ENCODE measurements at places on chromosomes 6 and 20.

DNA sequence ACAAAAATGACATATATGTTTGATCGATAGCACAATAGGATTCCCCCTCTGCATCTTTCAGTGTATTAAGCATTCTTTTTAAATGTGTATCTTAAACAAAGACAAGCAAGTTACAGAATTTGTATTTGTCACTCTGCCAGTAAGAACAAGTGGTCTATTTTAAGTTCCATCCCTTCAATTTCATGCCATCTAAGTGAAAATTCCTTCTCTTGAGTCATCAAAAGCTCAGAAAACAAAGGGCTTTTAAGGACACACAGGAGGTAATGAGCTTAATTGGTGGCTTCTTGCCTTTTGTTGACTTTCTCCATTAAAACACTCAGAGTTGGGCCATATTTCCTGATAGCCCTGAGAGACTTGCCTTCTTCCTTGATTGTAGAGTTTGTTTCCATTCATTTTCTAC lies 547.8 kb downstream of the TENT5A start:
- H3K27ac ChIP-seq, result no peak overlapping the region
- no peak for DNase-seq
- H3K36me3 ChIP-seq, result no peaks in the 10 kb centered on the region
- H3K4me3 ChIP-seq, result no peak overlapping the region

DNA sequence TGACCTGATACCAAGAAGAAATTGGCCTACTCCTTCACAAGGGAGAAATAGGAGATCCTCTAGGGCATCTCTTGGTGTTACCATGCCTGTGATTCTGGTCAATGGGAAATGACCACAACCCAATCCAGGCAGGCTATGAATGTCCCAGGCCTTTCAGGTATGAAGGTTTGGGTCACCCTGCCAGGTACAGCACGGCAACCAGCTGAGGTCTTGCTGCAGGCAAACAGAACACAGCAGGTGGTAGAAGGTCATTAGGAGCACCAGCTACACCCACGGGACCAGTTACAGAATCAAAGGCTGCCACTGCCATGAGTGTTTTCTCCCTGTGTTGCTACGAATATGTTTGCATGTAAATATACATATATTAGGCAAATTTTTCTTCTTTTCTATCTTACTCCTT lies 202.3 kb downstream of the ERMARD start:
- no peaks in the 10 kb centered on the region for H3K27me3 ChIP-seq
- DNase-seq, result no peak

- H3K27me3 ChIP-seq, result no peaks in the 10 kb centered on the region
- no peak overlapping the region for H3K27ac ChIP-seq
- DNase-seq, result no peak
These were observed 32.6 kb downstream of the MRPL14 start for GRCh38 chr6:44094403-44095242.

DNA sequence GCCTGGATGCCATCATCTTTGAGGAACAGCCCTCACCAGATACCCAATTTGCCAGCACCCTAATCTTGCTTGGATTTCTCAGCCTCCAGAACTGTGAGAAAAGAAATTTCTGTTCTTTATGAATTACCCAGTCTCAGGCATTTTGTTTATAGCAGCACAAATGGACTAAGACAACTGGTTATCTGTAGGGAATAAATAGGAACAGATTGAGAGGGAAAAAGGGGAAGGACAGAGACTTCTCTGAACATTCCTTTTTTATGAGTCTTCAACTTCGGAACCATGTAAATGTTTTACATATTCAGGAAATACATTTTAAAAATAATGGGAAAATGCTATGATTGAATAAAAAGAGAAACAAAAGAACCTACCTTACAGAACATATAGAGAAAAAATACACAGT lies 20.9 kb downstream of the KCTD20 start:
- H3K4me1 ChIP-seq, result 0 out of 2 replicates have a peak, but pooled peaks cover 1% of the 10 kb centered on the region
- no peak overlapping the region for H3K4me3 ChIP-seq
- no peaks in the 10 kb centered on the region for H3K36me3 ChIP-seq
- no peaks in the 10 kb centered on the region for H3K27me3 ChIP-seq
- no peak for DNase-seq

DNA sequence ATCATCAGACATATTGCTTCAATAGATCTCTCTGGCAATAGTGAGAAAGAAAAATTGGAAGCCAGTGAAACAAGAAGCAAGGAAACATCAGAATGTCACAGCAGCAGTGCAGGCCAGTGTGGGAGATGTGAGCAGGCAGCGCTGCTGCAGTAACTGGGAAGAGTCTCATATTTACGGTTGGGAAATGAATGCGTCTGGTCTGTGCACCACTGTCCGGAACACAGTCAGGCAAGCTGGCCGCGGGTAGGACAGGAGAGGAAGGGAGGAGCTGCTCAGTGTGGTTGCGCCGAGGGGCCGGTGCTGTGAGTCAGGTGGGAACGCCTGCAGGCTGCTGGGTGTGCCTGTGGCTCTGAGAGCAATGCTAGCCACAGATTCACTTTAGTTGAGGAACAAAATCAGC lies 6.4 kb upstream of the PSMG4 start:
- DNase-seq, result no peak
- H3K4me3 ChIP-seq, result no peak overlapping the region
- peaks cover 2% of the 10 kb centered on the region for H3K4me1 ChIP-seq
- H3K36me3 ChIP-seq, result no peaks in the 10 kb centered on the region
- H3K27ac ChIP-seq, result no peak overlapping the region
- no peaks in the 10 kb centered on the region for H3K27me3 ChIP-seq

- DNase-seq, result no peak
- no peak overlapping the region for H3K4me3 ChIP-seq
- no peaks in the 10 kb centered on the region for H3K36me3 ChIP-seq
- no peaks in the 10 kb centered on the region for H3K27me3 ChIP-seq
- no peak overlapping the region for H3K27ac ChIP-seq
These were observed 411.0 kb upstream of the AGPAT4 start for GRCh38 chr6:161684731-161685475.

DNA sequence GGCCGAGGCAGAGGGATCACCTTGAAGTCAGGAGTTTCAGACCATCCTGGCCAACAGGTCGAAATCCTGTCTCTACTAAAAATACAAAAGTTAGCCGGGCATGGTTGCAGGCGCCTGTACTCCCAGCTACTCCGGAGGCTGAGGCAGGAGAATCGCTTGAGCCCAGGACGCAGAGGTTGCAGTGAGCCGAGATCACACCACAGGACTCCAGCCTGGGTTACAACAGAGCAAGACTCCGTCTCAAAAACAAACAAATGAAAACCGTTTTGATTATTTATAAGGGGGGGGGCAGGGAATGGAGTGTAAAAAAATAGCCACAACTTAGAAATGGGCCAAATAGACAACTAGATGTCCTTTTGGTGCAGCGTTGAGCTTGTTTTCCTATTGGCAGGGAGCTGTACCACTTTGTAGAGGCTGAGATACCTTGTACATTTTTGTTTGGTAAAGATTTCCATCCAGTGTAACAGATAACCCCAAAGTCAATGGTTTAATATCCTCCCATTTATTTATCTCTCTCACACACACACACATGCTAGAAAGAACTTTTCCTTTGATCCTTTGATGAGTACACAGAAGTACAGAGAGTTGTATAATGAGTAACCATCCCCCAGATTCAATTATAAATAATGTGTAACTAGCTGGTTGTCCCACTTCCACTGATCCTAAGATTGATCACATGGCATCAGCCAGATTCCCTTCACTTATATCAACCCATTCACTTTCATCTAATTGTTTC lies 477.5 kb downstream of the PRKN start:
- no peak overlapping the region for H3K4me3 ChIP-seq
- DNase-seq, result no peak
- H3K27ac ChIP-seq, result no peak overlapping the region
- H3K36me3 ChIP-seq, result no peaks in the 10 kb centered on the region

DNA sequence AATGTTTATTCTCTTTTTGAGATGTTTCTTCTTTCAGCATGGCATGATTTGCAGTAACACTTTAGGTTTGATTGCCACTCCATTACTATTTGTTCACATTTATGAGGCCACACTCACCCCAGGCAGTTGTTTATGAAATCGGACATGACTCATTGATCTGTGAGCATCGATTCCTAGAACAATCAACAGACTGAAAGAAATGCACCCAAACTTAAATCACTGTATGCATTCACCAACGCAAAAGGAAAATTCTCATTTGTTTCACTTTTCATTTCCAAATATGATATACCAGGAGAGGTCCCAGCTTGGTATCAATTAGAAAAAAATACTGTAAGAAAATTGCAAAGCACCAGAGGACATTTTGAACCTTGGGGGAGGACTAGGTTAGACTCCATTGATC lies 5.4 kb upstream of the GJA10 start:
- no peaks in the 10 kb centered on the region for H3K36me3 ChIP-seq
- H3K27me3 ChIP-seq, result no peaks in the 10 kb centered on the region
- no peaks in the 10 kb centered on the region for H3K4me1 ChIP-seq
- H3K4me3 ChIP-seq, result no peak overlapping the region
- H3K27ac ChIP-seq, result no peak overlapping the region
- no peak for DNase-seq

DNA sequence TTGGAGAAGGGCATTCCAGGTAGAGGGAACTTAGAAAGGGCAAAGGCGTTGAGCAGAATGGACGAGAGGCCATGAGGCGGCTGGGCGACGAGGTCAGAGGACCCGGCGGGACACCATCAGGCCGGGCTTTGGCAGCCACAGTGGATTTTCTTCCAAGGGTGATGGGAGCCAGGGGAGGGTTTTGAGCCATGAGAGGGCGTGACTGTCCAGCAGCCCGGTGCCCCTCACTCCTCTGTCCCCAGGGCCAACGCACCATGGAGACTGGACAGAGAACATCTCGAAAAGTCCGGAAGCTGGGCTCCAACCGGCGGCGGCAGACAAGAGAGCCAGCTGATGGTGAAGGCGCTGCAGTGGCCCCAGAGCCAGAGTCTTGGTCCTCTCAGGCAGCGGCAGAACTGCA lies 6.4 kb downstream of the RAB44 start:
- H3K4me3 ChIP-seq, result no peak overlapping the region
- H3K27me3 ChIP-seq, result no peaks in the 10 kb centered on the region
- no peaks in the 10 kb centered on the region for H3K4me1 ChIP-seq
- no peak overlapping the region for H3K27ac ChIP-seq
- no peaks in the 10 kb centered on the region for H3K36me3 ChIP-seq

DNA sequence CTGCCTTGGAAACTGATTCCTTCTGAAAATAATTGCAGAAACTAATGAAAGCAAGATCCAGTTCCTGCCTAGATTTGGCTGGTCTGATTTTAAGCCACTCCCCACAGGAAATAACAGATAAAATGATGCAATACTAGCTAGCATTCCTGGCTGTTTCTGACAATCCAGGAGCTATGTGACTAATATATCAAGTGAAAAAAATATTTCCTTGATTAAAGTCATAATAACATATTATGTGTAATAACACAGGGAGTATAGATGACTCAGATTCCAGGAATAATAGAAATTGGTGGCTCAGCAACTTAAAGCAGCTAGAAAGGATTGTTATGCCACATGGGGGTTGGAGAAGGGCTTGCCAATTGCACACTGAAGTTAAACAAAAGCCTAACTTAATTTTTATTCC lies 182.7 kb upstream of the SALL4 start:
- no peaks in the 10 kb centered on the region for H3K36me3 ChIP-seq
- no peak overlapping the region for H3K4me3 ChIP-seq
- DNase-seq, result no peak

GRCh38 chr20:24382331-24382730 lies 87.1 kb upstream of the SYNDIG1 start:
- H3K27ac ChIP-seq, result no peak overlapping the region
- no peaks in the 10 kb centered on the region for H3K36me3 ChIP-seq
- no peak for DNase-seq

DNA sequence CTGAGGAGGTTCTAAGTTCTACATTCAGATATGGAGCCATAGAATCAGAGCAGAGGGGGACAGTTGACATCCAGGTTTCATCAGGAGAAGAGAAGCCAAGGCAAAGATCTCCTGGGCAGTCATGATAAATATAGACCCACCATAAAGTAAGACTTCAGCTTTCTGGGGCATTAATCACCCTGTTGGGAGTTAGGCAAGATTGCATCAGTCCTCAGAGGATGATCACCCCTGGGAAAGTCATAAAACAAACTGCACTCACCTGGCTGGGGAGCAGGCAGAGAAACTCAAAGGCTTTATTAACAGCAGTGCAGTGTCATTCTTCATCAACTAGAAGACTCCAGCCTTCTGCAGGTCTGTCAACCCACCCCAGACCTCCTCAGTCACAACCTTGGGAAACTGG lies 301.3 kb upstream of the JARID2 start:
- H3K27me3 ChIP-seq, result no peaks in the 10 kb centered on the region
- H3K36me3 ChIP-seq, result no peaks in the 10 kb centered on the region
- no peak overlapping the region for H3K27ac ChIP-seq
- DNase-seq, result no peak
- H3K4me1 ChIP-seq, result no peaks in the 10 kb centered on the region
- no peak overlapping the region for H3K4me3 ChIP-seq

GRCh38 chr6:41768545-41769308 lies 11.0 kb downstream of the FRS3 start:
- no peak overlapping the region for H3K4me3 ChIP-seq
- H3K27me3 ChIP-seq, result no peaks in the 10 kb centered on the region
- H3K4me1 ChIP-seq, result no peaks in the 10 kb centered on the region
- DNase-seq, result no peak
- peaks cover 4% of the 10 kb centered on the region for H3K36me3 ChIP-seq

DNA sequence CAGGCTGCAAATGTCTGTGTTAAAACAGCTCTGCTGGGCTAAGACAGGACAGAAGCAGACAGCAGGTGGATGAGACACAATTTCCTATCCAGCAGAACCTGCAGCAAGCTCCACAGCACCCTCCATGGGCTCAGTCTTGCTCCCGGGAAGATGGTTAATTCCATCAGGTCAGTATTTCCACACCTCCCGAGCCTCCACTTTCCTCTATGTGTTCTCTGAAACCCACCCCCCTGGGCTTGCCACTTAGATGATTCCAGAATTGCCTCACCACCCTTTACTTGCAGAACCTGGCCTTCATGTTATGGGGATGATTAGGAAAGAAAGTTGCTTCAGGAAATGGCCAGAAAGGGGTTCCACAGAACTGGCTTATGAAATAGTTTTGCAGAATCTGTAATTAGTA lies 43.8 kb downstream of the ERMARD start:
- H3K36me3 ChIP-seq, result no peaks in the 10 kb centered on the region
- no peaks in the 10 kb centered on the region for H3K4me1 ChIP-seq
- no peak overlapping the region for H3K4me3 ChIP-seq
- H3K27ac ChIP-seq, result no peak overlapping the region
- no peaks in the 10 kb centered on the region for H3K27me3 ChIP-seq
